Activated CD4-positive, alpha-beta memory T cell treated with anti-CD3 and anti-CD28 coated beads for 36 hours (primary cell): ENCODE measurements at places on chromosomes 13 and 19. TPM values are rescaled to one million over a fixed set of nuclear protein-coding genes. Genes with fewer than 3 reads are reported as not detected.

The KLK13 gene
- total RNA-seq = not detected

The CCL25 gene
- not detected for total RNA-seq

The CGB2 gene
- total RNA-seq = not detected

The ETHE1 gene
- total RNA-seq = 112 TPM

The TGFB1 gene
- total RNA-seq = 108 TPM

The SSC5D gene
- 0.33 TPM for total RNA-seq

The FFAR1 gene
- total RNA-seq = 0.12 TPM

The CYP4F2 gene
- total RNA-seq = not detected

The TBXA2R gene
- total RNA-seq = 0.36 TPM

DNA sequence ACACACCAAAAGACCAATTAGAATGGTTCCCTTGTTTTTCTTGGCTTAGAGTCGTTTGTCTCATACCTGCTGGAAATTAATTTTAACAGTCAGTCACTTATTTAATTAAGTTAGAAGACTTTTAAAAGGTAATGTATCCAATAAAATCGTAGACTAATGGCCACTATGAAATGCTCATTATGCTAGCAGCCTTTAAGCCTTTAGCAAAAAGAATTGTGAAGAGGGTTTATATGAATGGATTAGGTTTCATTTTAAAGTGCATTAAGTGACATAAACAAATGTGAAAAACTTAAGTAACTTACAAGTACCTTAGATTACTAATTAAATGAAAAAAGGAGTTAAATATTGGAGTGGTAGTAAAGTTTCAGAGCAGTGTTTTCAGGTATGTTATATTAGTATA, 139.6 kb downstream of the RXFP2 start:
- DNase-seq = no peak
- no peak overlapping the region for H3K27ac ChIP-seq
- H3K27me3 ChIP-seq = no peaks in the 10 kb centered on the region
- no peaks in the 10 kb centered on the region for H3K36me3 ChIP-seq
- H3K4me3 ChIP-seq = no peak overlapping the region
- peaks cover 21% of the 10 kb centered on the region for H3K4me1 ChIP-seq

GRCh38 chr19:5951338-5951861, 26.5 kb downstream of the RANBP3 start:
- H3K4me3 ChIP-seq = no peak overlapping the region
- peaks cover 23% of the 10 kb centered on the region for H3K36me3 ChIP-seq
- peak overlapping the region; percentile 95 for H3K27ac ChIP-seq

DNA sequence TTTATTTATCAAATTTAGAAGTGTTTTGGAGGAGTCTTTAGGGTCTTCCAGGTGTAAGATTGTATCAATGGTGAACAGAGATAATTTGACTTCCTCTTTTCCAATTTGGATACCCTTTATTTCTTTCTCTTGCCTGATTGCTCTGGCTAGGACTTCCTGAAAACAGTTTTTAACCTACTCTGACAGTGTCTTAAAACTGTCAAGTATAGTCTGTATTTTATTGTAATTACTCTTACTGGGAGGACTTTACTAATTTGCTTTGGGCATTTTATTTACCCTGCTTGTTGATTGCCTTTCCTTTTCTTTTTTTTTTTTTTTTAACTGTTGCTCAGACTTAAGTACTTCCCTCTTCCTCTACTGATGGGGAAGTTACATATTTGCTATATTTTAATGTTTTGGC, 81.3 kb downstream of the URI1 start:
- no peak overlapping the region for H3K4me3 ChIP-seq
- H3K27me3 ChIP-seq = no peaks in the 10 kb centered on the region
- H3K27ac ChIP-seq = no peak overlapping the region
- peaks cover 2% of the 10 kb centered on the region for H3K4me1 ChIP-seq
- peaks cover 31% of the 10 kb centered on the region for H3K36me3 ChIP-seq
- DNase-seq = no peak

DNA sequence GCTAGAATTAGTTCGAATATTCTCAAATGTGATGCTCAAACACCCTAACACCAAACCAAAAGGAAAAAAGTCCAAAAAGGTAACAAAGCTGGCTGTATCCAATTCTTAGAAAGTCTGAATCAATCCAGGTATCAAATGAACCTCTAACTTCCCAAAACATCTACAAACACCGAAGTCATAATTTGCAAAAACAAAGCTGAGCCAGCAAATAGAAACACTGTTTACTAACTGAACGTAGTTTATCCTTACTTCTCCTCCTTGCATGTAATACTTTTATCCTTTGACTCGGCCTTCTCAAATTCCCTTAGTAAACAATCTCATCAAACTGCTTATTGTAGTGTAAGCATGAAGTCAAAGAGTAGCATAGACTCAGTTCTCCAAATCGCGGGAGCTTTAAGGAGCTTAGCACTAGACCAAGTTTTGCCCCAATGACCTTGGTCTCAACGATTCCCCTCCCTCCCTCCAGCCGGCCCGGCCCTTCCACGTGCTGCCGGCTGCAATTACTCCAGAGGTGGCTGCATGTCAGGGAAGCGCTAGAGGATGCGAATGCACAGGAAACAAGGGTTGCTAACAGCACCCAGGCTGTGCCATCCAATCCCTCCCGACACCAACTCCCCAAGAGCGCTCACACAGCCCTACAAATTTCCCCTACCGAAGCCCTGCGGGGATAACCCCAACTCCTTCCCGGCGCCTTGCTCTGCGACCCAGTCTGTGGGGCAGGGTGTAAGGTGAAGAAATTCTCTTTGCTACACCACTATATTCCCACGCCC, 693 bp downstream of the XPO4 start:
- peaks cover 13% of the 10 kb centered on the region for H3K36me3 ChIP-seq
- DNase-seq = peak; percentile 48
- H3K4me1 ChIP-seq = peaks cover 37% of the 10 kb centered on the region
- peak overlapping the region; percentile 95 for H3K4me3 ChIP-seq
- H3K27me3 ChIP-seq = no peaks in the 10 kb centered on the region

DNA sequence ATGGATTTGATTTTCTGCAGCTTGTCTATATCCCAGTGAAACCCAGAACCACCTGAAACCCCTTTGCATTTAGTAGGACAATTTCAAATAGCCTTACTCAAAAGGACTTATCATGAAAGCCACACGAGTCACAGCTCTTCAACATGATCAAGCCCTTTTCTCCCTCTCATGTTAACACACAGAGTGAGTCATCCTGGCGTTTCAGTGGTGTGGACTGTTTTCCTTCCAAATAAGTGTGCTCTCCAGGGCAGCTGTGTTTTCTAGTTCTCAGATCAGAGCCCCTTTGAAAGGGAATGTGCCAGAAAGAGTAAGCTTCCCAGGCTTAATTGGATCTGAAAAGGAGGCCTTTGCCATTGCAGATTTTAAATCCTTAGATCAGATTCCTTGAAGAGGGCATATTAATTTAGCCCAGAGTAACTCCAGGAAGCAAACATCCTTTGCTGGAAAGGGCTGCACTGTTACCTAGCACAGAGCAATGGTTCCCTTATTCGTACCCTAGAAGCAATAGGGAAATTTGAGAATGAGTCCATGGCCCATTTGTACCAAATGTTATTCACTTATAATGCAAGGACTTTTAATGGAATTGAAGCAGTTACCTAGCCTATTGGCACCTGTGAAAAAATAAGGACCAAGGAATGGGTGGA, 51.3 kb downstream of the ERICH6B start:
- peaks cover 2% of the 10 kb centered on the region for H3K4me1 ChIP-seq
- DNase-seq = peak; percentile 14
- H3K36me3 ChIP-seq = no peaks in the 10 kb centered on the region
- H3K27ac ChIP-seq = no peak overlapping the region
- H3K27me3 ChIP-seq = no peaks in the 10 kb centered on the region
- H3K4me3 ChIP-seq = no peak overlapping the region

DNA sequence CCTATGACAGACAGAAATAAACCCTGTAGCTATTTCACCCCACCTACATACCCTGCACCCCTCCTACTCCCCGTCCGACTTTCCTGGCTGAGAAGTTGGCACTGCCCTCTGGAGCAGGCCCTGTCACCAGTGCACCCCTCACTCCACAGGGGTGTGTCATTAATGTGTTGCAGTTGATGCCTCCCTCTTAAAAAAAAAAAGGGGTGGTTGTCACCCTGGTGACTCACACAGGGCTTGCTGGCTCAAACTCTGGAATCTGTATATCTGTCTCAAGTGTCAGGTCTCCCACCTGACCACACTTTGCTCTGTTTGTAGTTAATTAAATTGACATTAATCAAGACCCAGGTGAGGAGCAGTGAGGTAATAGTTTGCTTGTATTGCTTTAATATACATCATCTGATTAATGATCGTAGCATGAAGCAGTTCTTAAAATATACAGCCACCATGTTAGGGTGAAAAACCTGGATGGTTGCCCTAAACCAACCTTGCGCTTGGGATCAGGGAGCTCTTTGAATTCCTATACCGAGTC, 2.0 kb upstream of the GATAD2A start:
- peaks cover 2% of the 10 kb centered on the region for H3K36me3 ChIP-seq
- H3K4me1 ChIP-seq = peaks cover 54% of the 10 kb centered on the region
- peak; percentile 28 for DNase-seq

DNA sequence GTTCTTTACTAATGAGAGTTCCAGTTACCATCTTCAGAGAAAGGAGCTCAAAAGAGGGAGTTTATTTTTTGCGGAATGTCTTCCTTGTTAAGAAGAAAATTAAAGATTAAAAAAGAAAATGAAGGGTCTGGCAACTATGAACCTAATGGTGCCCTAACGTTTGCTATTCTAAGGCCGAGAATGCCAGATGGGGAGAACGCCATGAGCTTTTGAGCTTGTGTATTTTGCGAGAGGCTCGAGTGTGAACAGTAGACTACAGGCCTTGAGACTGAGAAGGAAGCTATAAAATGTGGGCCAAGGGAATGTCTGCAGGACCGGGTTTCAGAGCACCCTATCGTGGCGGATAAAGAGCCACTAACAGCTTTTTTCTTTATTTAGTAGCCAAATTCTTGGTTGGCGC, 6.7 kb downstream of the FGF14 start:
- no peaks in the 10 kb centered on the region for H3K36me3 ChIP-seq
- H3K4me3 ChIP-seq = peak overlapping the region; percentile 78

DNA sequence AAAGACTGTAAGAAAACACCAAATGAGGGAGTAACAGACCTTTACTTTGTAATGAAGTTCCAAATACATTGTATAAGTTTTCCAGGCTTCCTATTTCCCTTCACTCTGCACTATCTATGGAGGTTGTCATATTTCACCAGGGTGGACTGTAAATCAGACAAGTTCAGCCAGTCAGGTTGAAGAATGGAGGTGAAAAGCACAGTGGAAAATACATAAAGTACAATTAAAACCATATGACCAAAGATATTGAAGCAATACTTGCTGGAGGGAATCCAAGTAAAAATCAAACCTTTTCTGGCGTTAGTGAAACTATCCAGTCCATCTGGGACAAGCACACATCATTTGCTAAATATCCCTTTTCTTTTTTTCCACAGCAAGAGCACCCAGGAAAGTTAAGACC, 3.2 kb downstream of the LHFPL6 start:
- no peaks in the 10 kb centered on the region for H3K36me3 ChIP-seq
- peaks cover 18% of the 10 kb centered on the region for H3K4me1 ChIP-seq
- no peak overlapping the region for H3K27ac ChIP-seq
- H3K4me3 ChIP-seq = no peak overlapping the region
- DNase-seq = no peak

- no peak overlapping the region for H3K4me3 ChIP-seq
- peaks cover 48% of the 10 kb centered on the region for H3K27me3 ChIP-seq
- H3K27ac ChIP-seq = no peak overlapping the region
- H3K36me3 ChIP-seq = no peaks in the 10 kb centered on the region
These were observed 67.0 kb upstream of the STARD13 start for GRCh38 chr13:33352526-33352925.

DNA sequence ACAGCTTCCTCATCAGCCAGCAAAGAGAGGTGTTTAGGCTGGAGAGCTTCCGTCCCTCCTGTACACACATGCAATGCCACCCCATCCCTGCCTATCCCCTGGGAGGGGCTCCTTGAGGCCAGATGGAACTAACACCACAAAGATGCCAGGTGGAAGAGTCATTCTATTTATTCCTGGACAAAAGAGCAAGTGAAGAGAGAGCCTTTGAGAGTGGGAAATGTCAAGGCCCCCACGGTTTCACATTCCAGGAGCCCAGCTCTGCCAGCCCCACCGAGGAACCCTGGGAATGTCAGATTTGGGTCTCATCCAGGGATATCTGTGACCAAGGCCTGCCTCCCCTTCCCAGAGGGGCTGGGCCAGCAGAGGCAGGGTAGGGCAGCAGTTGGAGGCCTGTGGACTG, 30.8 kb upstream of the IGFL1 start:
- peaks cover 40% of the 10 kb centered on the region for H3K27me3 ChIP-seq
- H3K4me1 ChIP-seq = no peaks in the 10 kb centered on the region
- H3K27ac ChIP-seq = no peak overlapping the region
- DNase-seq = no peak

GRCh38 chr13:92418818-92419412, 807.7 kb upstream of the GPC6 start:
- H3K27me3 ChIP-seq = no peaks in the 10 kb centered on the region
- no peaks in the 10 kb centered on the region for H3K36me3 ChIP-seq
- H3K4me1 ChIP-seq = no peaks in the 10 kb centered on the region
- no peak for DNase-seq
- H3K4me3 ChIP-seq = no peak overlapping the region

DNA sequence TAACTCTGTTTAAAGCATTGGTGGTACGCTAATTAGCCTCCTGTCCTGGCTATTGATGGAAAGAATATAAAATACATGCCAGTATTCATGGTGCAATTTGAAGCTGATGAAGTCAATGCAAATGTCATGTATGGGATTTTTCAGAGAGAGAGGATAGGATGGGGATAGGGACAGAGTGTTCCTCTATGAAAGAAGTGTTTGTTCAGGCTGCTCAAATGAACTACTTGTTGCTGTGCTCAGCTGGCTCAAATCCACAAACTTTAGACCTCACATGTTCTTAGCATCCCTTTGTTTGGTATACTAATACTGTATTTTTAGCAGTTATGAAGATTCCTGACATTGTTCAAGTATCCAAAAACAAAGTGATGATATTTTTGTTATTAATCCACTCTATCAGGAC, 116.5 kb downstream of the SLITRK1 start:
- H3K4me3 ChIP-seq = no peak overlapping the region
- DNase-seq = no peak
- no peak overlapping the region for H3K27ac ChIP-seq
- H3K4me1 ChIP-seq = no peaks in the 10 kb centered on the region

DNA sequence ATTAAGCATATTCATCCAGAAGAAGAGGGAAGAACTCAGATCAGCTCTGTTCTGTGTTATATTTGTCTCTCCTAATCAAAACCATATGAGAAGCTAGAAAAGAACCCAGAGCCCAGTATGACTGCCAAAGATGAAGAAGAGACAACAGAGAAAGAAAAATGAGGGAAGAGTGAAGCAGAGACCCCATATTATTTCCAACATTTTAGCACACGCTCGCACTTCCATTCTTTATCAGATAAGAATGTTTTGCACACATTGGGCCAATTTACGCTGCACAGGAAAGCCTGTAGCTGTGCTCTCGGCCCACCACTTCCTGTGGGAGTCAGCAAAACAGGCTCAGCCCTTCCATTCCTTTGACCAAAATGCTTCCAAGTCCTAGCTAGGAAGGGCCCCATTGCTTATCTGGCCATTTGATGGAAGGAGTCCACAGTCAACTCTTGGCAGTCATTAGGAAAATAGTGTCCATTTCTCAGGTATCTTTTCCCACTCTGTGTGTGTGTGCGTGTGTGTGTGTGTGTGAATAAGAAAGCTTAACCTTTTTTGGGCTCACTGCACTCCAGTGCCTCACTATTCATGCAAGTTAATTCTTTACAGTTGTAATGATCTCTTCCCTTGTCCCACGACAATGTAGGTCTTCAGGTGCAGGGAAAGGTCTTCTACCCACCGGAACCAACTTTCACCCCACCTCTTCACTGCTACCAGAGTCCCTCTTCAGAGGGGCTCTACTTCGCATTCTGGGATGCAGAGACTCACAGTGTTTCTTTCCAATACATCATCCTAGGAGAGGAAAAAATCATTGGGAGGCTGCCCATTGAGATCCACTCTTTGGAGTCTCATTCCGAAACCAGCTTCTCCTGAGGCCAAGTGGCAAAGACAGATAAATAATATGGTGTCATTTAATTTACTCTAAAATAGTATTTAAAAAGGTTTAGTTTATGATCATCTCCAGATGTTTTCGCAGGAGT, 237.5 kb downstream of the COG6 start:
- H3K36me3 ChIP-seq = no peaks in the 10 kb centered on the region
- H3K27ac ChIP-seq = peak overlapping the region; percentile 31
- no peaks in the 10 kb centered on the region for H3K27me3 ChIP-seq
